NCI-H2171 (cell line): ENCODE measurements at places on chromosomes 2 and 18.
A peak's percentile ranks its signal among the peaks of the same experiment; 100 is the strongest.

DNA sequence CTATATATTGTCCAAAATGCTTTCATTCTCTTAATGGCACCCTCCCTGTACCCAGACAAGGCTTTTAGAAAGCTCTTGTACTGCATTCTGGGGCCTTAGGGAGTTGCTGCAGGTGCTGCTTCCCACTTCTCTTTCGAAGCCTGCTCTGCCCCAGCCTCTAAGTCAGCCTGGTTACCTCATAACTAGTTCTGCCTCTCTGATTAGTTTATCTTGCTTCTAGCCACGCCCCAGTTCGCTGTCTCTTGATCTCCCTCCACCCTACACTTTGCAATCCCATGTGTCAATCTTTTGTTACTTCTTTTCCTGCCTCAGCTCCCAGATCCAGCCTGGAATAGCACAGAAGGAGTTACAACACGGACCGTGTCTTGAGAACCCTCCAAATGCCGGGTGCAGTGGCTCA, 13.8 kb upstream of the NCOA1 start:
- no peak for DNase-seq

DNA sequence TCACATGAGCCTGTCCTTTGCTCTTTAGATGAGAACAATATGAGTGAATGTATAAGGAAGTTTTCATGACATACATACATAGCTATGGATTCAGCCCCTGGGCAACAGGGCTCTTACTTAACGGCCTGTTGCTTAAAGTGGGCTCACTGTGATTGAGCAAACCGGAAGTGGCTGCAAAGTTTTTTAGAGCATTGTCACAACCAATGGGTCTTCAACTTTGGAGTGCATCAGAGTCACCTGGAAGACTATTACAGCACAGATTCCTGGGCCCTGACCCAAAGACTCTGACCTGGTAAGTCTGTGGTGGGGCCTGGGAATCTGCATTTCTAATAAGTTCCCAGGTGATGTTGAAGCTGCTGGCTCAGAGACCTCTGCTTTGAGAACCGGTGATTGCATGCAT, 106.3 kb upstream of the SEC11C start:
- DNase-seq = no peak

GRCh38 chr2:8740136-8740535, 58.3 kb downstream of the ID2 start:
- no peak for DNase-seq

- no peak for DNase-seq
These were observed 39.4 kb downstream of the METAP1D start for GRCh38 chr2:172039011-172039704.

DNA sequence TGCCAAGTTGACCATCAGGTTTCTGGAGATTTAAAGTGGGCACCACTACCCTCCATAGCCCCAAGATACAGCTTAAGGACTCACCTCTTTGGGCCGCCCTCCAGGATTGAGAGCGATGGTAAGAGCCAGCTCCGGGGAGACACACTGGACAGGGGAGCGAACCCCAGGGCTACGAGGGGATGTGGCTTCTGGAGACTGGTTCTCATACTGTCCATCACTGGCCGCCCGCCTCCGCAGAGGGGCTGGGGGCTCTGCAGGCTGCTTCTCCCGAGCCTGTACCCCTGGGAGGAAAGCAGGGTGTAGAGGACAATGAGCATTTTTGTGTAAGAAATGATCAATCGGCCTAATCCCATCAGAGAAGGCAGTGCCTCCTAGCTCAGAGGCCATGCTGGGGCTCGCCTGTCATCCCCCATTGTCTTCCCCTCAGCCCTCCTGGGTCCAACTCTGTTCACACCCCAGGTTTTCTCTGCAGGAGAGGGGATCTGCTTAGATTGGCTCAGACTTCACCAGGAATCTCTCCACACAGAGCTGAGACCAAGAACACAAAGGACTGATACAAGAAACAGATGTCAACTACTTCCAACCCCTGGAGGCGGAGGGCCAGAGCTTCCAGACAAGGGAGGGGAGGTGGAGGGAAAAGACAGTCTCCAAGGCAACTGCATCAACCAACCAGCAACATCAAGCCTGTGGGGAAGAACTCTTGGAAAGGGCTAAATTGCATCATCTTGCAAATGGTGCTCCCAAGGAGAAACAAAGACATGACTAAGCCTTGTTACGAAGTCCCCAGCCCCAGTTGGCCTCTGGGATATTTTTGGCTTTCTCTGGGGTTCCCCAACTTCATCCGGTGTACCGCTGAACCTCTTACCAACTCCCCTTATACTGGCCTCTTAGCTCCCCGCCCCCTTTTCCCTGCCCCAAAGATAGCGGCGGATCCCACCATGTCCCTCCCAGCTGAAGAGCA, 166.6 kb downstream of the TNS1 start:
- no peak for DNase-seq

DNA sequence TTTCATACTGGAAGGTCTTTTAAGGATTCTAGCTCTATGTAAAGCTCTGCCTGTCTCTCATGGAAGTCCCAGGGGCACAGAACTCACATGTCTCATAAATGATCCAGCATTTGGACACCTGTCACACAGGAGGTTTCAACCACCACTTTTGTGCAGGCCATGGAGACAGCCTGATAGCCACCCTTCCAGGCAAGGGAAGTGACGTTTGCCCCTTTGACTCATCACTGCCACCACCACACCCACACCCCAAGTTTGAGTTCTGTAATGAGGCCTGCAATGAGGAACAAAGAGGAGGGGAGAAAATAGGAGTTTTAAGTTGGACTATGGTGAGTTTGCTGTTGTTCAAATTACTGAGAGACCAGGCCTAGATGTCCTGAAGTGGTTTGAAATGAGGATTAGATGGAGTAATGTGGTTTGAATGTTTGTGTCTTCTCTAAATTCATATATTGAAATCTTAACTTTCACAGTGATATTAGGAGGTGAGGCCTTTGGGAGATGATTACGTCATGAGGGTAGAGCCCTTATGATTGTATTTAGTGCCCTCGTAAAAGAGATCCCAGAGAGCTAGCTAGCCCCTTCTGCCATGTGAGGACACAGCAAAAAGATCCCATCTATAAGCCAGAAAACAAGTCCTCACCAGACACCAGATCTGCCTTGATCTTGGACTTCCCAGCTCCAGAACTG, 175.3 kb upstream of the EPHA4 start:
- no peak for DNase-seq

- DNase-seq = no peak
These were observed 13.4 kb upstream of the TMEM237 start for GRCh38 chr2:201656740-201657139.

GRCh38 chr2:70901227-70902066, 34.3 kb upstream of the ATP6V1B1 start:
- DNase-seq = peak; percentile 40

- no peak for DNase-seq
These were observed 1.3 kb downstream of the DUSP28 start for GRCh38 chr2:240561325-240561971.

DNA sequence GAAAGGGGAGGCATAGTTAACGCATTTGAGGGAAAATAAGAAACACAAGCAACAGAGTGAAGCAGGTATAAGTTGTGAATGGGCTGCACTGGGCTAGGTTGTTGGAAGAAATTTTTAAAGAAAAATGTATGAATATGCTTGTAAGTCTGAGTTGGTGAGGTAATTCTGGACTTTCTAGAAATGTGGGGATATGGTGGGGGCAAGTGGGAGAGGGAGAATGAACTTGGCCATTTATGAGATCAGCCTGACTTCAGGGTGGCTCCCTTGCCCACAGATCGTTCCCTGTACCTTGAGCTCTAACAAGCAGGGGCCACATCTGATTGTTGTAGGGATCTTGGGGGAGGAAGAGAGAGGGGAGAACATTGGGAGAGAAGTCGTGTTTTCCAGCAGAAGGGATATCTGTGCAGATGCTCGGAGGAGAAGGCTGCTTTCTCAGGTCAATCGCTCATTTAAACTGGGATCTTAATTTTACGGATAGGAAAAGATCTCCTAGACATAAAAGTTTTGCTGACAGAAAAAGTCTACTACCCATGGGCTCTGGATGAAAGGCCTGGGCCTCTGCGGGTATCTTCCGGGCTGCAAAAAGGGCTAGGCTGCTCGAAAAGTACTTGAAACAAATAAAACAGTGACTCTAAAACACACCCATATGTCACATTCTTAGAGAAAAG, 42.5 kb upstream of the FZD5 start:
- DNase-seq = no peak

- no peak for DNase-seq
These were observed 10.9 kb upstream of the FZD7 start for GRCh38 chr2:202022755-202023154.

- DNase-seq = no peak
These were observed 23.0 kb downstream of the BIN1 start for GRCh38 chr2:127083819-127084503.

DNA sequence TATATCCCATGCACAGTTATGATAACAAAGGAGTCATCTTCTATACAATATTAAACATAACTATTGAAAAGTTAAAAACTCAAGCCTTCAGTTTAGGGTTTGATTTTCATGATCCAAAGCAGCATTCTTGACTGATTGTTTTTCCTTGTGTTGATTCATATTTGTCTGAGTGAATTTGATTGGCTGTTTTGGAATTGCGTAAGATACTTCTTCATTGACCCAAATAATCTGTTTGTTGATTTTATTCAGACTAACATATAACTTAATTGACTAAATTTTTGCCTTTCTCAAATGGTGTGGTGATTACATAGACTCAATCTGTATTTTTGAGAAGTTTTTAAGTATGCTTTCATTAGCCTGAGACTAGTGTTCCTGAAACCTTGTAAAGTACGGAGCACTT, 305.7 kb upstream of the TNP1 start:
- DNase-seq = no peak
